ENCODE measurements at places on chromosomes 5 and 9.
A peak's percentile ranks its signal among the peaks of the same experiment; 100 is the strongest.

DNA sequence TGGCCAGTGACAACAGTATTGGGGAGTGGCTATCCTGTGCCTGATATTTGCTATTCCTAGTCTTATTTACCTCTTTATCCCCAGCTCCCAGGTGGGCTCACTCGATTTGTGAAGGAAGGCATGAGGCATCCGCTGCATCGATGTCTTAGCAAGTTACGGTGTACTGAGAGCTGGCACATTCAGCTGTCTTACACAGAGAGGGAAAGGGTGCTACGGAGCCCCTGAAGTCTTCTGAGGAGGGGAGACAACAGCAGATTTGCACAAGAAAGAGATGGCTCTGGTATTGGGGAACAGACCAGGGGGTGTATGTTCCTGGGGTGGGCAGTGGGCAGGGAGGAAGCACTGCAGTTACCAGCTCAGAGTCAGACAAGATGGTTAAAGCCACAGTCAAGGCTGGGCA lies 172.6 kb downstream of the FGF18 start:
- no peak for DNase-seq

GRCh38 chr9:7439355-7439995 lies 360.1 kb downstream of the DMAC1 start:
- no peak for DNase-seq

- DNase-seq, result no peak
Measured at GRCh38 chr5:179260324-179261070, 84.8 kb downstream of the ADAMTS2 start.

GRCh38 chr5:89043676-89044075 lies 160.7 kb upstream of the MEF2C start:
- DNase-seq, result no peak

- DNase-seq, result no peak
Measured at GRCh38 chr5:96070622-96071225, 109.1 kb upstream of the ELL2 start.

DNA sequence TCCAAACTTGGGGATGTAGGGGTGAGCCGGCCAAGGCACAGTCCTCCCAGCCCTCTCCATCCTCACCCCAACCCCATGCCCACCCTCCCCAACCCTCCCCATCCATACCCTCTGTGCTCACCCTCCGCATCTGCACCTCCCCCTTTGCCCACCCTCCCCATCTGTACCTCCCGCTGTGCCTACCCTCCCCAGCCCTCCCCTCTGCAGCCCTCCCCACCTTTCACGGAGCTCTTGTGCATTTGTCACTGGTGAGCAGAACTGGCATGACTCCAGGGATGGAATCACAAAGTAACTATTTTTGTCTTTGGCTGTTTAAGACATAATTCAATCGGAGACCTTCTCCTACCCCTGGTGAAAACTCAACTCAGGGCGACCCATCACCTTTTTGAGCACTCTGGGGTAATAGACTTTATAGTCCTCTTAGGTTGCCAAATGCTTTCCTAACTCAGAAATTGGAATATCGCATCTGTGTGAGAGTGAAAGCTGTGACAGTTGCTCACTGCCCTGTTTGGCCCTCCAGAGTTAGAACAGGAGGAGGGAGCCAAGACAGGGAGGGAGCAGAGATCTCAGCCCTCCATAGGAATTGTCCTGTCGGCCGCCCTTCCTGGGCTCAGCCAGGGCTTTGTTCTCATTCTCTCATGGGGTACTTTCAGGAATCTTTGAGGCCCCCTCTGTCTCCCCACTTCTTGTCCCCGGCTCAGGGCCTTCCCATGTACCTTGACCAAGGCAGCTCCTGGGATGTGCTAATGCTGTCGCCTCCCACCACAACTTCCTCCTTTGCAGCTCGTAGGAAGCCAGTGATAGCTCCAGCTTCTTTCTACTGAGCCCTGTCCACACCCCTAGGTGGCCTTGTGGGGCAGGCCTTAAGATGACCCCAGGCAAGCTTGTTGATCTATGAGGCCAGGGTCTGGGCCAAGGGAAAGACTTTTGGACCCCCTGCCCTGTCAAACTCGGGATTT lies 36.2 kb downstream of the OTULIN start:
- DNase-seq, result no peak

- DNase-seq, result no peak
Measured at GRCh38 chr9:28782630-28783029, 1209.3 kb upstream of the C9orf72 start.

GRCh38 chr5:88203981-88204750 lies 64.5 kb downstream of the TMEM161B start:
- DNase-seq, result peak; percentile 66

GRCh38 chr9:81423589-81424326 lies 265.6 kb downstream of the TLE1 start:
- no peak for DNase-seq

Measured in CD4-positive, alpha-beta T cell treated with Interleukin-10 for 1 hour (primary cell).